Activated CD4-positive, alpha-beta memory T cell treated with anti-CD3 and anti-CD28 coated beads for 36 hours (primary cell): ENCODE measurements at places on chromosomes 1 and 21. TPM values are rescaled to one million over a fixed set of nuclear protein-coding genes. Genes with fewer than 3 reads are reported as not detected.

DNA sequence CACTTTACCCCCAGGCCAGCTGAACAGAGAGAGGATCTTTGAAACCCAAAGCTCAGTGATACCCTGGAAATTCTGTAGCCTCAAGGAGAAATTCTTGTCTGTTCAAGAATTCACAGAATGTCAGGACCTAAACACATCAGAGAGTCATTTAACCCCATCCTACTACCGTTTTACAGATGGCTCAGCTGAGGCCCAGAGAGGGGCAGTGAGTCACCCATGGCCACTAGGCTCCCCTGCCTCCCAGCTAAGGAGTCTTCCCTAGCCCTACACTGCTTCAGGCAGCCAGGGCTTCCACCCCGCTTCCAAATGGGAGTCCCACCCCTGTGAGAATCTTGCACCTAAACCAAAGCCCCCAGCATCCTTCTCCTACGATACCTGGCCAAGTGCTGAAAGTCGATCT, 28.3 kb downstream of the VWA5B1 start:
- DNase-seq: peak; percentile 20

- DNase-seq: no peak
Observed at GRCh38 chr21:43957611-43958362, 54.3 kb upstream of the TRAPPC10 start.

DNA sequence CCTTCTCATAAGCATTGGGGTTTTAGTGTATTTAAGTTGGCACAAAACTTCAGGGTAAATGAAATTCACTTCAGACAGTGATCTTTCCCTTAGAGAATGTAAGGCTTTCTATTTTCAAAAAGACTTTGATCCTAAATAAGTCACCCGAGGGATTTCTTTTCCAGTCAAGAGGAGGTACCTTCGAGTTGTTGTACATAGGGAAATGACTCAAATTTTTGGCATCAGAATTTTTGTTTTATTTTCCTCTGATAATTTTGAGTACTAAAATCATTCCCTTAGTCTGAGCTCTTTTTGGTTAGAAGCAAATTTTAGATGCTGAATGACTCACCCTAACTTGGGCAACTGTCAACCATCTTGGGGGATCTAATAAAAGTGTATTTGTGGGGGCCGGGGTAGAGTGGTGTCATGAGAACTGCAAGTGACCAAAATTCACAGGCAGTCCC, 193.9 kb downstream of the DHRS3 start:
- DNase-seq: no peak

The CRNN gene
- total RNA-seq: not detected

The STYXL2 gene
- total RNA-seq: not detected
